ENCODE measurements at places on chromosomes 1 and 21.

- peak; percentile 70 for DNase-seq
Measured at GRCh38 chr1:169601096-169601881, 15.0 kb upstream of the F5 start.

GRCh38 chr21:43204638-43205037, 35.8 kb downstream of the CRYAA start:
- DNase-seq: no peak

GRCh38 chr1:42380586-42381279, at the start of gene RIMKLA:
Gene RIMKLA (plus strand): TSS chr1:42380792. CDS start chr1:42380935, 143 bp downstream.
- DNase-seq: no peak

GRCh38 chr1:247453245-247453644, 4.7 kb downstream of the OR2B11 start:
- DNase-seq: peak; percentile 32

- no peak for DNase-seq
Measured at GRCh38 chr1:40390857-40391256, 17.3 kb downstream of the SMAP2 start.

DNA sequence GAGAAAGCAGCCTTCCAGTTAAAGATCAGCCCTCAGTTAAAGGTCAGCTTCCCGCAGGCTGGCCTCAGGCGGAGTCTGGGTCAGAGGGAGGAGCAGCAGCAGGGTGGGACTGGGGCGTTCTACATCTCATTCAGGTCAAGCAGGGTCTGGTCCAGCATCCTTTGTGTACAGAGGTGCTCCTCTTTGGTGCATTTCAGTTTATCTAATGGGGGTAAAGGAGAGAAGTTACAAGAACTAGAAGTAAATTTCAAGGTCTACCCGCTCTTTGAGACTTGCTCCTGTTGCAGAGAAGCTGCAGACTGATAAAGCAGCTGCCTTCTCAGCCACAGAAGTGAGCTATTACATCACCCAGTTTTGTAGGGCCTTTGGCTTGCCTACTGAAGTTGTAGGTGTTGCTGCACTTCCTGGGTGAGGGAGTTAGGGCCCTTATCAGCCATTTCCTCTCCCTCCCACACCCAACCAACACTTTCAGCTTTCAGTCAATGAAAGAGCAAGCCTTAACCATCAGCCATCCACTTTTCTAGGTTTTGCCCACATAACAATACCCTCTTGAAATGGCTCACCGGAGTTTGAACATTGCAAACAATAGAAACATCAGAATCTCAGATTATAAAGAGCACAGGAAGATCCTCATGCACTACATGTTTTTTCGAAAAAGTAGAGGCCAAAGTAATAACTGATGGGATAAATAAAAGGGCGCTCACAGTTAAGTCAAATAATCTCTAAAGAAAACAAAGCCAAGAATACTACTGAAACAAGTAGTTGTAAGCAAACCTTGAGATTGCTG, 2.8 kb upstream of the NUP210L start:
- peak; percentile 89 for DNase-seq

DNA sequence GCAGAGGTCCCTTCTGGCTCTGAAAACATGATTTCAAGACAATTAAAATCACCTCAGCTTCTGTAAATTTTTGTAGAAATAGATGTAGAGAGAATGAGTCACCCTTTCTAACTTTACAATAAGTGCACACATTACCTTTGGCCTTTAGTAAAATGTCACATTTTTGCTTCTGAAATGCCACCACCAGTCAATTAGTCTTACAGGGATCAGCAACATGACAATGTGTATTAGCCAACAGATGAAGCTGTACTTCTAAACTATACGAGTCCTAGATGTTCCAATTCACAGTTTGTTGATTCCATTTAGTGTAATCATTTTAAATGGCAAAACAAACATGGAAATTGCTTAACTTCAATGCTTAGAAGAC, 23.1 kb downstream of the C21orf91 start:
- no peak for DNase-seq

DNA sequence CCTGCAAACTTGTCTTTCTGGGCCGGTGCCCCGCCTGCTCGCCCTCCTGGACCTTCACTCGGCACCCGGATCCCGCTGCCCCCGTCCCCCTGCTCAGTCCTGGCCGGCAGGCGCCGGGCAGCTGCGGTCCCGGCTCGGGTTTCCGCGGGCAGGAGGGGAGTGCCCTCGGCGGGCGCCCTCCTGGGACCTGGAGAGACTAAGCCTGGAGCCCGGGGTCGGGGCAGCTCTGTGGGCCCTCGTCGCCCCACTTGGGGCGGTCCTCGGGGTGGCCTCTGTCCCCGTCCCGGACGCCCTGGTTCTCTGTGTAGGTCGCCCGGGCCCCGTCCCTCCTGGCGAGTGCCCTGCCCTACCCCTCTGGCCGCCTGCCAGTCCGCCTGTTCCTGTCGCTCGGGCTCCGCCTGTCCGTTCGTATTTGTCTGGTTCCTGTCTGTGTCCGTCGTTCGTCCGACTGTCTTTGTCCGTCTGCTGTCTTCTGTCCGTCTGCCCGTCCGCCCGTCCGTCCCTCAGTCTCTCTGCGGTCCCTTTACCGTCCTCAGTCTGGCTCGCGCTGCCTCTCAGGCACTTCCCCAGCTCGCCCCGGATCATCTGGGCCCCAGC, 490 bp downstream of the SERINC2 start:
- DNase-seq: peak; percentile 64

DNA sequence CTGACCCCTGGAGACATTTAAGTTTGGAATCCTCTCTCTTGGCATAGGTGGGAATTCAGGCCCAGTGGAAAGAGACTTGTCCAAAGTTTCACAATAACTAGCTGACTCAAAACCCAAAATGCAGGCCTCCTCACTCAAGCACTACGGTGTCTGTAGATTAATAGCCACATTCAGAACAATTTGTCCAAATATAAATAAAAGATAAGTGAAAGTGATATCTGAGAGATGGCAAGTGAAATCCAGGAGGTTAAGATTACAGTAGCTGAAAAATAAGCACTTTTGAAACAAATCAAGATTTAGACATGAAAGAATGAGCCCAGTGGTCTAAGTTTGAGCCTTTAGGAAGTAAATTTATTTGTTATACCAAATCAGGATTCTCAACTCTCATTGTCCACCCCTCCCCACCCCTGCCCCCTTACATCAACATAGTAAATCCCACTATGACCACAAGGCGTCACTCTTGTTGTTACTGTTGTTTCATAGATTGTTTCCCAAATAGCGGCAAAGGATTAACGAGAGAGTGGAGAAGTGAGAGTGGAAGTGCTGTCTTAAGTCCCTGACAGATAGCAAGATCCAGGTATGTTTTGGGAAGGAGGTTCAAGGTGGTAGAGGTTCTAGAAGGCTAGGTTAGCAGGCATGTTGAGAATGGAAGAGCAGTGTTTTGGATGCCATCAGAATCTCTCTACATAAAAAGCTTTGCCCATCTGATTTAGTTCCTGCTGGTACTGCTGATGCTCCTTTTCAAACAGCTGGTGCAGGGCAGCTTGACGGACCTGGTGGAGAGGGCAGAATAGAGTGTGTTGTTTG, 7.1 kb upstream of the TPM3 start:
- DNase-seq: peak; percentile 54

GRCh38 chr1:2300004-2300771, 72.1 kb downstream of the SKI start:
- DNase-seq: peak; percentile 47

GRCh38 chr1:36304970-36305914, 926 bp upstream of the SH3D21 start:
- no peak for DNase-seq

GRCh38 chr1:30618335-30618747, 105.0 kb downstream of the MATN1 start:
- DNase-seq: no peak

DNA sequence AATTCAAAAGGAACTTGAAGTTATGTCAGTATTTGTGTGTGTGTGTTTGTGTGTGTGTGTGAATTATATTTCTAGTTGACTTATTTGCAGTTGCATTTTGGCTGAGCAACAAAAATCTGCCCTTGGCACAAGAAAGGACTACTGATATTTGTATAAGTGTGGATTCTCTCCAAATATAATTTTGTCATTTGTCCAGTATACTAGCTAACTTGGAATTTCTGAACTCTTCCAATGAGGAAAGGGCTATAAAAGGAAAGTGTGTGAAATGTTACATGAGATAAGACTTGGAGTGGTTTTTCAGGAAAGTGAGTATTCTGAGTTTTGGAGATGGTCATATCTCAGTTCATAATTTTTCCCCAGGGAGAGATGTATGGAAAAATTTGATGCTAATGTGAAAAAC, 1384.1 kb upstream of the B3GALT2 start:
- DNase-seq: no peak

DNA sequence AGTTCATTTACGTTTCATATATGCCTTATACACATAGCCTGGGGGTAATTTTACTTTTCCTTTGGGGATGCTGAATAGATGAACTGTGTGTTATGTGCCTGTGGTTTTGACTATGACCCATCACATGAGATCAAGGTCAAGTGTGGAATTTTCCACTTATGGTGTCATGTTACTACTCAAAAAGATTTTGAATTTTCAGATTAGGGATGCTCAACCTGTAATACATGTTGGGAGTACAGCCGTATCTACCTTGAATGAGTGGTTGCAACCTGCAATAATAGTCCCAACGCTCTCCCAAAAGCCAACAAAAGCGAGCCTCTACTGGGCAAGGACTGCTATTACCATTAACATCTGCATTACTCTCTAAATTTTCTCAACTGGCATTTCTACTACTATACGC, 68.5 kb upstream of the SDC3 start:
- no peak for DNase-seq

Data from inflammatory macrophage (primary cell).